ENCODE measurements at places on chromosomes 5 and 9.
A peak's percentile ranks its signal among the peaks of the same experiment; 100 is the strongest.

DNA sequence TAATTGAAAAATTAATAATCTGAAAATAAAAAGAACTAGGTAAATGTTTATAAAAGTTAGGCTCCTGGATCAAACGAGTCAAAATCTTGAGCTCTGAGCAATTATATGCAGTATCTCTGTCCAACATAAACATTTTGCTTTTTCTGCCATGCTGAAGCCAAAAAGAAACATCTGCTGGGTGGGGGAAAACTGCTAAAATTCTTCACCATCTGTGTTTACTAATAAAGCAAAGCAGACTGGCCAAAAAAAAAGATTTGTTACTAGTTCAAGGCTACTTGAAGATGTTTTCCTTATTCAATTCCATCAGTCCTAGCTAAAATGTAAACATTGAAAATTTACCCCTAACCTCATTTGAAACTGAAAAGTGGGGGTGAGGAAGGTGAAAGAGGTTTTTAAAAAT is 29.7 kb downstream of the GTF3C4 start:
- no peak for DNase-seq

GRCh38 chr5:76938177-76938576 is 14.7 kb upstream of the CRHBP start:
- DNase-seq: no peak

DNA sequence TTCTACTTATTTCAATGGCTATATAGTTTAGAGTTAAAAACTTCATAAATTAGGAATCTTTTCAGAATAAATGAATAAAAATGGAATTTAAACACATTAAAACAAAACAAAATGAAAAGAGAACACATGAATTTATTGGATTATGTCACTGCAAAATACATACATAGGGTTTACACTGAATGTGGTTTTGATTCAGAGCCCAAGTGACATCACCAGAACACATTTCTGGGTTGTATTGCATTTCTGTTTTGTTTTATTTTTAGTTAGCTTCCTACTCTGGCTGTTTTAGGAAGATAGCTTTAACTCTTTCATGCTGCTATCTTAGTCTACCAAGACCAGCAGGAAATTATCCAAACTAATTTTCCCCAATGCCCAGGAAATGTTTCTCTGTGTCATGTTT is 1935.0 kb downstream of the EFNA5 start:
- no peak for DNase-seq

DNA sequence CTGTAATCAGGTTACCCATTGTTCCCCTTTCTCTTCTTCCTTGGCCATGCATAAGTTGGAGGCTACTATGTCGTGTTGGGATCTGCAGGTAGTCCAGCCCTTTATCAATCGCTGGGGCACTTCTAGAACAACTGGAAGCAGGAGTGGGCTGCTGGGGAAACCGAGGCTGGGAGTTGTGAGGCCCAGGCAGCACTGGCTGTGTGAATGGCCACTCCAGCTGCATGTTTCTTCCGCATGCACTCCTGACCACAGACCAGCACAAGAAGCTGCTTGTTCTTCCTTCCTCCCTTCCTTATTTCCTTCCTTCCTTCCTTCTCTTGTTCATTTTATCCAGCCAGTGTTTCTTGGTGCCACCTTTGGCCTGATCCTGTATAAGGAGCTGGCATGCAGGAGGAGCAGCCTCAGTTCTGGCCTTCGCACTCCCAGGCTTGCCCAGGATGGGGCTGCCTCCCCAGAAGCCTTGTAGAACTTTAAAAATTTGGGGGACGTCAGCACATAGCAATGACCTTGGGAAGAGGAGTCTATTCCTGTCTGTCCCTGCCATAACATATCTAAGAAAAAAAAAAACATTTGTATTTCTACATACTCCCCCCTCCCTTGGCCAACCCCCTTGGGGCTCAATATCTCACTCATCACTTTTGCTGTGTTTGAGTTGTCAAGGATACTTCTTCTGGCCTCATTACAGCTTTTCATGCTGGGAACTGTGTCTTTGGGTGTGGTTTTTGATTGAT is 20.8 kb upstream of the CXCL14 start:
- DNase-seq: no peak

GRCh38 chr5:133873449-133873848 is 95.0 kb downstream of the C5orf15 start:
- DNase-seq: no peak

DNA sequence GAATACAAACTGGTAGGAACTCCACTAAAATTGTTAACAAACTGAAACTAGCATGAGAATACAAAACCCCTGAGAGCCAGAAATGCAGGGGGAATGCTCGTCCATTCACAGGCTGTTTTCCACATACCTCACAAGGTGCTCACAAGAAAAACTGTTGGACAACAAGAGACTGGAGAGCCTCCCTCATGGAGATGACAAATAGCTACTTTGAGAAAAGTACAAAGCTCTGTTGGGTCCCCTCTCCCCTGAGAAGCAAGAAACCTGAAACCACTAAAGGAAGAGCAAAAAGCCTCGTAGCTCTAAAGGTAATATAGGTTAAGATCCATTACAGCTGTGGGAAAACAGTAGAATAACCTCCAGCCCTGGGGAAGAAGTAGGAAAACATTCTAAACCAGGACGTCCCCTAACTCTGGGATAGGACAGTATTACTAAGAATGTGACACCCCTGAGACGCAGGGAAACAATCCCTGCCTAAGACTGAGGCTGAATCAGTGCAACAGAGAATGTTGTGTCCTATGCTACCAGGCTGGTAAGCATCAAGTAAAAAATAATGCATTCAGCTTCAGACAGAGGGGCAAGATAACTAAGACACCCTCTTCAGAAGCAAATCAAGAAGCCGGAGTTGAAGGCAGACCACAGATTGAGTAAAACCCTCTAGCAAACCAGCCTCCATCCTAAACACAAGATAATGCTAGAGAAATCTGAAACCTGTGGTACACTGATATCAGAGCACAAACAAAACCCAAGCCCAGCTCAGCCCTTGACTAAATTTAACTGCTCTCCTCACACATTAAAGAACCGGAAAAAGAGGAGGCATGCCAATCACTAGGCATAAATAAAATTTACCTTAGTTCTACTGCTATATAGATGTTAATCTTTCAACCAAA is 160.2 kb downstream of the SSBP2 start:
- DNase-seq: no peak

DNA sequence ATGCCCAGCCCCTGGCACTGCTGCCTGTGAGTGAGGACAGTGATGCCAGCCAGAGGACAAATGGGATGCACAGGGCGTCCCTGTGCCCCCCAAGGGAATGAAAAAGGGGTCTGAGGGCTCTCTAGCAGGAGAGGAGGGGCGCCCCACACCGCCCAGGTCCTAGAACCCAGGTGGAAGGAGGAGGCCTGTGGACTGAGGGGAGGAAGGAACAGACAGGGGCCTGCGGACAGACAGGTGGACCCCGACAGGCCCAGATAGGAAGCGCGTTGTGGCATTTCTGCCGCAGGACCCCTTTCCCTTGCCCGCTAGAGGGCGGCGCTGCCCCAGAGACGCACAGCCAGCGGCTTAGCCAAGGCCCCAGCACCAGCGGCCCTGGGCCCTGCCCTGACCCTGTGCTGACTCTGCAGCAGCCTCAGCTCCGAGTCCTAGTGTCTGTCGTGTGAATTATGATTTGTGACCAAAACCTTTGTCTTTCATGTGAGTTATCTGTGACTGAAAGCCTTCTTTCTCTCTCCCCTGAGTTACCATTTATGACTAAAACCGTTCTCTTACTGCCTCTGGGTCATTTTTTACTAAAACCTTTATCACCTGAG is 30.7 kb downstream of the TRIP13 start:
- DNase-seq: peak; percentile 28

DNA sequence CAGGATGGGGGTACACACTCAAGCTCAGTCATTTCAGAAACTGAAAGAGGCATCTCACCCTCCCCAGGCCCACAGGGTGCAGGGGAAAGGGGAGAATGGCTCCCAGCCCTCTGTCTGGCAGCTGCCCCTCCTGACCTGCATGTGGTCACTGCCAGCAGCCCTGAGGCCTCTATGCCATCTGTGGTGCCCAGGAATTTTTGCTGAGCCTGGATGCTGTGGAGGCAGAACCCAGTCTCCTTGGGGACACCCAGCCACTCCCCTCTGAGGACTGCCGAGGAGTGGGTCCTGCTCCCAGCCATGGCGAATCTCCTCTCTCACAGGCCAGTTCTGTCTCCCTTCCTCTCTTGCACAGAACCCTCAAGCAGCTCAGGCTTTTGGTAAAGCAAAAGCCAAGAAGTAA is 104.0 kb upstream of the ALDH1B1 start:
- DNase-seq: no peak

- DNase-seq: no peak
Measured at GRCh38 chr5:52983731-52984636, 5.2 kb upstream of the ITGA2 start.

DNA sequence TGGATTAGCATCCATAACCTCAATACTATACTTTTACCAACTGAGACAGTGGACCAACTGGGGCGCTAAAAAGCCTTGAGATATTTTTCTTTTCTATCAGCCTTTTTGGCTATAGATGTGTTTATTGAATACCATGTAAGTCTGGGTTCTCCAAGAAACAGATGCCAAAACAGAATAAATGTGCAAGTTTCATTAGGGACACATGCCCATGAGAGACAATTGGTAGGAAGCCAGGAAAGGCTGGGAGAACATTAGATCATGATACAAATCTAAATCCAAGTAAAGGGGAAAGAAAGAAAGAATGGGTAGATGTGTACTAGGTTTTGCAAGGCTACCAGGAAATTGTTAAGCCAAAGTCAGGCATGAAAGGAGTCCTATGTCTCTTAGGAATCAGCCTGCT is 152.5 kb downstream of the KCTD16 start:
- no peak for DNase-seq

GRCh38 chr5:31671339-31671741 is 32.4 kb downstream of the PDZD2 start:
- peak; percentile 38 for DNase-seq

- no peak for DNase-seq
Measured at GRCh38 chr9:72753266-72753893, 199.5 kb downstream of the ALDH1A1 start.

GRCh38 chr5:88203981-88204750 is 64.5 kb downstream of the TMEM161B start:
- peak; percentile 1 for DNase-seq

DNA sequence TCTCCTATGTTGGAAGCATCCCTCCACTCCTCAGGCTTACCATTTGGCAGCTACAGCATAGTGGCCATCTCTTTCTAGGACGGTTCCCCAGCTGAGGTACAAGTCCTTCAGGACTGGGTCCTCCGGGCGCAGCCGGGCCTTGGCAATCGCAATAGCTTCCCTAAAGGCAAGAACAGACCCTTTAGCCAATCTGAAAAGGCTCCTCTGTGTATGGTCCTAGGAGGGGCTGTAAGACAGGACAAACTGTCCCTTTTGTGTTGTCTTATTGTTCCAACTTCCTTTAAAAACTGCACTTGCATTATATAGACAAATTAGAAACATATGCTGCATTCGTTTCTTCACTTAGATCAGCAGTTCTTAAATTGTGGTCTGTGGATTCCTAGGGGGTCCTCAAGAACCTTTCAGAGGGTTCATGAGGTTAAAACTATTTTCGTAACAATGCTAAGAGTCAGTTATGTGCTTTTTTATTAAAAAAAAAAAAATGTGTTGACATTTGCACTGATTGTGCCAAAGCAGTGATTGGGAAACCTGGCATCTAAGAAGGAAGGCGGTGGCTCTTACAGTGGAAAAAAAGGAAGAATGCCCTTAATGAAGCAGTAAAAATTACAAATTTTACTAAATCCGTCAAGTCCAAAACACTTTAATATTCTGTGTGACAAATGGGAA is 38.7 kb downstream of the GEMIN5 start:
- DNase-seq: no peak

DNA sequence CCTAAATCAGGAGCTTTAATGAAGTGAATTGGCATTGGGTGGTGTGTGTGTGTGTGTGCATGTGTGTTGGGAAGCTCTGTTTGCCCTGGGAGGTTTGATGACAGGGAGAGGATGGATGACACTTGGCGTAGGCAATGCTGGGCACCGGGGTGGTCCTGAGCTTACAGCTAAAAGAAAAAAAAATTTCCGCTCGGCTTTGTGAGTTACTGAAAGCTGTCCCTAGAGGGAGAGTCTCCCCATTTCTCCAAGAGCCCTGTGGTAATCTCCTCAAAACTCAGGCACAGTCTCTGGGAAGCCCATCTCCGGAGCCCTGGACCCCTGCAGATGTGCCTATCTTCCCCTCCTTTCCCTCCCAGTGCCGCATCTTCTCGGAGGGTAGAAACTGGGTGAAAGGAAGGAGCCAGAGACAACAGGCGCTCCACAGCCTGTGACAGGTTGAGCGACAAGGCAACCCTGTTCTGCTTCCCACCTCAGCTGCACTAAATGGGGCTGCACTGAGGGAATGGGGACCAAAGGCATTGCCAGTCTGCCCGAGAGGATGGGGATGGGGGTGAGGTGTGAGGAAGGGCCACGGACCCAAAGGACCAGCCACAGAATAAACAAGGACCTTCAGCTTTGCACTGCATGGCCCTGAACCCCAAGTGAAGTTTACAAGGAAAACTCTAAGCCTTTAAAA is 35.8 kb upstream of the TIFAB start:
- DNase-seq: no peak

GRCh38 chr9:116163293-116164055 is 9.9 kb downstream of the PAPPA start:
- no peak for DNase-seq

GRCh38 chr5:9009931-9010651 is 535.8 kb downstream of the SEMA5A start:
- DNase-seq: no peak

DNA sequence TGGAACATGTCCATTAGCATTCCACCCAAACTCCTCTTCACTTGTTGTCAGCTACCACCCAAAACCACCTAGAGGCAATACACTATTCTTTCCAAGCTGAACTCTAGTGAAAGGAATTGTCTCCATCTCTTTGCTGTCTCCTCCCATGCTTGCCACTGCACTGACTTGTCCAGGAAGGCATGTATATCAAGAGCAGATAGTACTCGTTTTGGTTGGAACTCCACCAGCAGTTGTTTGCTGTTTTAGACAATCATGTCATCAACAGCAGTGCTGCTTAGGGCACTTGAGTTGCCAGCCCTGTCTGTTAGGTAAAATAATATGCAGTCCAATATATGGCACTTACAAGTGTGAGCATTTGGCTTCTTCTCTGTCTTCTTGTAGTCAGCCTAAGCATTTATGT is 80.0 kb upstream of the SAP30L start:
- no peak for DNase-seq

DNA sequence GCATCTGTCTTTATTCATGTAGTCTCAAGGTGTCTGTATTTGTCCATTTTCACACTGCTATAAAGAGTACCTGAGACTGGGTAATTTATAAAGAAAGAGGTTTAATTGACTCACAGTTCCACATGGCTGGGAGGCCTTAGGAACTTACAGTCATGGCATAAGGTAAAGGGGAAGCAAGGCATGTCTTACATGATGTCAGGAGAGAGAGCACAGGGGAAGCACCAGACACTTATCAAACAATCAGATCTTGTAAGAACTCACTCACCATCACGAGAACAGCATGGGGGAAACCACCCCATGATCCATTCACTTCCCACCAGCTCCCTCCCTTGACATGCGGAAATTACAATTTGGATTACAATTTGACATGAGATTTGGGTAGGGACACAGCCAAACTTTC is 44.2 kb downstream of the NLN start:
- DNase-seq: no peak

DNA sequence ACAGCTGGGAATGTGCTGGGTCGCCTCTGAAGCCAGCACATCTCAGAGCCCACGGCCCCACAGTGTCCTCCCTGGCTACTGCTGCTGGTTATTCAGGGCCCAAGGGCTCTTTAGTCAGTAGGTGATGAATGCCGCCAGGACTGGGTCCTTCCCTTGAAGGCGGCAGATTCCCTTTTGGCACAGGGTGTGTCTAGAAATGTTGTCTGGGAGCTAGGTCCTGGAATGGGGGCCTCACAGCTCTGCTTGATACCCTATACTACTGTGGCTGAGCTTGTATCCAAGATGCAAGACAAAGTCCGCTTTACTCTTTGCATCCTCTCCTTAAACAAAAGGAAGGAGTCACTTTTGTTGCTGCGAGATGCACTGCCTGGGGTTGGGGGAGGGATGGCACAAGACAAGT is 33.1 kb downstream of the MEGF9 start:
- DNase-seq: no peak

All from caudate nucleus (tissue), 63 donors.